ENCODE measurements at places on chromosomes 3 and 15.

DNA sequence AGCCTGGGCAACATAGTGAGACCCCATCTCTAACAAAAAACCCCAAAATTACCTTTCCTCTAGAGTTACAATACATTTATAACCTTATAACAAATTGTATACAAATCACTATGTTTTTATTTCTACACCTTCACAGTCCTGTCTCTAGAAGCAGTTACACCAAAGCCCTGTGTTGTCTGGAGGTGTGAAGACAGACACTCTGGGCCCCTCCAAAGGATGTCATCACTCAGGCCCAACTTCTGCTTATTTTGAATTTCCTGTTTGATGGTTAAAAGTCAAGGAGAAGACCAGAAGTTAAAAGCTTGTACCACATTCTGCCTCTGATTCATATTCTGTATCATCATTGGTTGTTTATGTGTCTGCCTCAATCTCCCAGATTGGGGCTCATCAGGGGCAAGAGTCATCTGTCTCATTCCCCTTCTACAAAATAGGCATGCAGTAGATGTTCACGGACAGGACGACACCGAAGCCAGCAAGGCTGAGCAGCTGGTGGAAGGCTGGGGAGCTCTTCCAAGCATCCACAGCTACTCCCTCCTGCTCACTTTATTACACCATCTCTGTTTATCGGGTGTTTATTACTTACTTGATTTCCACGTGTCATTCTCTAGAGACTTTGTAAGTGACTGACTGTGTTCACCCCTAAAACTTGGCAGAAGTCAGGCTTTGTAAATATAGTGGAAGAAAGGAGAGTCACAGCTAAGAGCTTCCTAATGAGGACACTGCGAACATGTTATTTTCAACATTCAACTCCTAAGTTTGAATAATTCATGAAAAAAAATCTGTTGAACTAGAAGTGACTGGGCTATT is 136.8 kb upstream of the ANKRD28 start:
- DNase-seq, result no peak

DNA sequence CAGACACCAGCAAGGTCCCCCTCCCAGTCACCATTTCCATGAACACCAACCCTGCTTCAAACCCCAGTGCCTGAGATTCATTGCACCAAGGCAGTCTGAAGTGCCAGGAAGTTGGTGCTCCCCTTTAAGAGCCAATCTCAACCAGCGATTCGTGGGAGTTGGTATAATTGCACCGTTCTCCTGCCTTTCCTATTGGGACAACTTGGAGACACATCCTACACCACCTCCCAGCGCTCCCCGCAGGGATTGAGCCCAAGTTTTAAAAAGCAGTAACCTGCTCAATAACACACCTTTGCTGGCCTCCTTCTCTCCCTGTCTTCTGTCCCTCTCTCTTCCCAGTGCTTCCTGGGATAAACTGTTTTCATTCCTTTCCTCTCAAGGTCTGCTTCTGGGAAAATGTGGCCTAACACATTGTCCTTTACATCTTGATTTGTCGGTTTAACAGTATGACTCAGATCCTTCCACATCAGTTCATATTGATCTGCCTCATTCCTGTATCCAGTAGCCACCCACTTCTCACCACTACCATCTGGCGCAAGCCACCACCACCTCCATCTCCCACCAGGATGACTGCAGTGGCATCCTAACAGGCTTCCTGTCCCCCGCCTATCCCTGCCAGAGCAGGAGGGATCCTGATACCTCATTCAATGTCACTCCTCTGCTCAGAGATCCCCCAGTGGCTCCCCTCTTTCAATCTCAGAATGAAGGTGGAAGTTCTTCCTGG is 37.8 kb upstream of the HRH1 start:
- no peak for DNase-seq

DNA sequence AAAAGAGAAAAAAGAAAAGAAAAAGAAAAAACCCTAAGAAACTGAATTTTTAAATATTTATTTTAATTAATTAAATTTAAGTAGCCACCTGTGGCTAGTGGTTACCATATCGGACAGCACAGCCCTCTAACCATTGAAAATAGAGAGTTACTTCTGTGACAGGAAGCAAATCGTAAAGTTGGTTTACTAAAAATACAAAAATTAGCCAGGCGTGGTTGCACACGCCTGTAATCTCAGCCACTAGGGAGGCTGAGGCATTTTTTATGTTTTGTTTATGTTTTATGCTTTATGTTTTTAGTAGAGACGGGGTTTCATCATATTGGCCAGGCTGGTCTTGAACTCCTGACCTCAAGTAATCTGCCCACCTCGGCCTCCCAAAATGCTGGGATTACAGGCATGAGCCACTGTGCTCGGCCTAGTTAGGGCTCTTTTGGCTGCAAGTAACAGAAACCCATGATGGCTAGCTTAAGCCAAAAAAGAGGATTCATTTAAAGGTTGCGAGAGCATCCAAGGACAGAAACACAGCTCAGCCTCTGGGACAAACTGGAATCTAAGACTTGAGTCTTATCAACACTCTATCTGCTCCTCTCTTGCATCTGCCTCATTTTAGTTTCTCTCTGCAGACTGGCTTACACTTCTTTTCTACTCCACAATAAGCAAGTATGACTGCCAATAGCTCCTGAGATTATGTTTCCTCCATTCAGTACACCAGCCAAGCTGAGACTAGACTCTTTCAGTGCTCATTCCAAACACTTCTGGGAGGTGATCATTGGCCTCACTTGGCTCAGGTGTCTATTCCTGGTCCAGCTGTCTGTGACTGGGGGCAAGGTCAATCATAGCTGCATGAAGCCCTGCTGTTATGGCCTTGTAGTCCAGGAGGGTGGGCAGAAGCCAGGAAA is 6.8 kb upstream of the SKIL start:
- no peak for DNase-seq

GRCh38 chr3:4866866-4867265 is 112.4 kb upstream of the BHLHE40 start:
- no peak for DNase-seq

DNA sequence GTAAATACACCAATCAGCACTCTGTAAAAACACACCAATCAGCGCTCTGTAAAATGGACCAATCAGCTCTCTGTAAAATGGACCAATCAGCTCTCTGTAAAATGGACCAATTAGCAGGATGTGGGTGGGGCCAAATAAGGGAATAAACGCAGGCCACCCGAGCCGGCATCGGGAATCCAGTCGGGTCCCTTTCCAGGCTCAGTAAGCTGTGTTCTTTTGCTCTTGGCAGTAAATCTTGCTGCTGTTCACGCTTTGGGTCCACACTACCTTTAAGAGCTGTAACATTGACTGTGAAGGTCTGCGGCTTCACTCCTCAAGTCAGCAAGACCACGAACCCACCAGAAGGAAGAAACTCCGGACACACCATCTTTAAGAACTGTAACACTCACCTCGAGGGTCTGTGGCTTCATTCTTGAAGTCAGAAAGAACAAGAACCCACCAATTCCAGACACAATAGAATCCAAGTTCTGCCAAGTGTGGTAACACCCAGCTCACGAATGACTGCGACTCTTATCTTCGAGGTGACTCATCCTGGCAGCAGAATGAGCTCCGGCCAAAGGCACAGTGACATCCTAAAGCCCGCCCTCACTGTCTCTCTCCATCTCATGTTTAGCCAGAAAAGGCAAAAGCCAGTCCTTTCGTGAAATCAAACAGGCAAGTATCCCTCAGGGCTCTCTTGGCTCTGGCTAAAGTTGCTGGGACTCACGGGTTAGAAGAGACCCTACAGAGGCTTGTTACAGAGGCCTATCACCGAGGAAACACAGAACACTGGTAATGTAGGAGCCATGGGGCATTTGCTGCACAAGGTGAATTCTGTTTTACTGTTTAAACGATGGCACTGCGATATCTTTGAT is 155.2 kb downstream of the FAM43A start:
- DNase-seq, result no peak

DNA sequence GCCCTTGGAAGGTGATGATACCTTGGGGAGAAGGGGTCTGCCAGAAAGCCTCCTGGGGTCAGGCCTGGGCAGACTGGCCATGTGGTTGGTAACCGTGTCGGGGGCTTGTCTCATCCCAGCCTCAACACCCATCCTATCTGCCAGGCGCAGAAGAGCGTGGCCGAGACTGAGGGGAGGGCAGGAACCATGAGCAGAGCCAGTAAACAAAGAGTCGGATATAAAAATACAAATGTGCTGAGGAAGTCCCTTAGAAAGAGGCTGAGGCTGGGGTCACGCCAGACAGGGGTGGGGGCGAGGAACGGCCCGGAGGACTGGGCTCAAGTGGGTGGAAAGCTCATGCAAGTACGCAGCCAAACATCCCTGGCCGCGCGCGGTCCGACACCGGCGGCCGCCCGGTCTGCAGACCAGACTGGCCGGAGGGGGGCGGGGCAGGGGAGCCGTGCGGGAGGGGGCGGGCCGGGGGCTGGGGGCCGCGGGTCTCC is 1.9 kb downstream of the CAMK2N2 start:
- DNase-seq, result no peak

DNA sequence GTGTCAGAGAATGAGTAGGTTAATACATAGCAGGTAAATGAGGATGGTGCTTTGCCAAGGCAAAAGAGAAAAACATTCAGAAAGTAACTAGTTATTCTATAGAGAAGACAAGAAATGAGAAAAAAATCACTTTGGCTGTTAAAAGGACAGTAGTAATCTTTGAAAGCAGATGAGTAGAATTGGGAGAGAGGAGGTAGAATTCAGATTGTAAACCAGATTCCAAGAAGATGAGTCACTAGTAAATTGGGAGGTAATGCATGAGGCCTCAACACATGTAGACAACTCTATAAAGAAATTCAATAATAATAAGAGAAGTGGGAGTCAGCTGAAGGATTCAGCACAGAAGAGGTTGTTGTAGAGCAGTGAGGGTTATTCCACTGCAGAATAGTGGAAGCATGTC is 81.4 kb downstream of the MBNL1 start:
- no peak for DNase-seq

All from activated CD8-positive, alpha-beta memory T cell treated with anti-CD3 and anti-CD28 coated beads for 48 hours (primary cell).